Neural progenitor cell (in vitro differentiated cells): ENCODE measurements at places on chromosomes 4 and X. TPM values are rescaled to one million over a fixed set of nuclear protein-coding genes. Genes with fewer than 3 reads are reported as not detected.

GRCh38 chr4:110617075-110617640, 5.7 kb downstream of the PITX2 start:
- no peak for DNase-seq

DCX gene
- 4.7 and 4.8 TPM in 2 replicates for total RNA-seq

NXF2 gene
- total RNA-seq: 0.12 and 0.22 TPM in 2 replicates

DNA sequence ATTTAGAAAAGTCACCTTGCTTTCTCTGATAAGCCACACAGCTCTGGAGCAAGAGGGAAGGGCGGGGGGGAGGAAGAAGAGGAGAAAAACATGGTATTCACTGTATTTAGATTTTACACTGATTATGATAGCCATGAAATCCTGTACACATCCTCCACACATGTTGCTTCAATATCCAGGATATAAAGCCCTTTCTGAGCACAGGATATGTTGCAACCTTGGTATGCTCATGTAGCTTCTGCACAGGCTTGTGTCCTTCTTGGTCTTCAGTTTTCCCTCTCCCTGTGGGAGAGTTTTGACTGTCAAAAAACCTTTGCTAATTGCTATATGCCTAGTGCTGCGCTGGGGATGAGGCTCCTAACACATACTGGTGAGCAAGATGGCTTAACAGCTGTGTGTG, 61.9 kb upstream of the DAPP1 start:
- no peak for DNase-seq

OTUD6A gene
- not detected in 2 replicates for total RNA-seq

- DNase-seq: no peak
These were observed 34.0 kb upstream of the MAGEB2 start for GRCh38 chrX:30181353-30181752.

DNA sequence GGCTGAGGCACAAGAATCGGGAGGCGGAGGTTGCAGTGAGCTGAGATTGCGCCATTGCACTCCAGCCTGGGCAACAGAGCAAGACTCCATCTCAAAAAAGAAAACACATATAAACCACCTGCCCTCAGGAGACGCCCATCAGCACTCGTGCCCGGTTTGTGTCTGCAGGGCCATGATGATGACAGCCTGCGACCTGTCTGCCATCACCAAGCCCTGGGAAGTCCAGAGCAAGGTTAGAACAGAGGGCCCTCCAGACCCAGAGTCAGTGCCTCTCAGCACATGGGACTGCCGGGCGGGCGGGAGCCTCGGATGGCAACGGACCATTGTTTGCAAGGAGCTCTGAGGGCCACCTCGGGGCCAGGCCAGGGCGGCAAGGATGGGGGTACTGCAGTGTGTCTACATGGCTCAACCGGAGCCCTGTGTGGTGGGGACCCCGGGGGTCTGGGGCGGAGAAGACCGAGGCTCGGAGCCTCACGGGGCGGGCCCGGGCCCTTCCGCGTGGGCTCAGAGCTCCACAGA, 9.3 kb downstream of the ATP5ME start:
- DNase-seq: no peak

FRG1 gene
- 42.5 and 127 TPM in 2 replicates for total RNA-seq

WAS gene
- 0.37 TPM in 1 of 2 replicates, not detected in the other for total RNA-seq

GRCh38 chr4:19675172-19675811, 576.4 kb upstream of the SLIT2 start:
- DNase-seq: no peak

- DNase-seq: no peak
These were observed 254.0 kb downstream of the TMA16 start for GRCh38 chr4:163748449-163748848.
